ENCODE measurements at places on chromosomes 2 and 18.

GRCh38 chr2:221571025-221571550, 1.0 kb downstream of the EPHA4 start:
- no peak for DNase-seq

GRCh38 chr2:65326276-65326675, 98.6 kb downstream of the ACTR2 start:
- DNase-seq = no peak

GRCh38 chr2:151760139-151760650, 25.9 kb upstream of the NEB start:
- no peak for DNase-seq

DNA sequence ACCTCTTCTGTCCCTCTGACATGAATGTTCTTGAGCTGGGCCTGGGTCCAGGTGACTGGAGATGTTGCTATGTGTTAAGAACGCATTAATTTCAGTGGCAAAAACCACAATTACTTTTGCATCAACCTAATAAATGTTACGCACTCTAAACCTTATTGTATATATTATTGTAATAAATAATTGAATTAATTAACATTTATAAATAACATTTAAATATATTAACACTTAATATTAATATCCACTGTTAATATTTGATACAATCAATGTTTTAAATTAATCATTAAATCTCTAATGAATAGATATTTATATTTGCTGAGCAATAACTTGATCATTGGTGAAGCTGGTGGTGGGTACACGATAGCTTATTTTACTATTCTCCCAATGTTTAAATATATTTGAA, 97.4 kb downstream of the KCNF1 start:
- DNase-seq = no peak
